ENCODE measurements at places on chromosomes 7 and 10. TPM values are rescaled to one million over a fixed set of nuclear protein-coding genes. Genes with fewer than 3 reads are reported as not detected.

Gene CCDC172
- total RNA-seq = not detected

Gene SLC26A4
- total RNA-seq = 0.17 TPM

Gene SPDYE6
- not detected for total RNA-seq

Gene CCDC186
- 25.7 TPM for total RNA-seq

Gene TCERG1L
- 0.36 TPM for total RNA-seq

Gene MCMBP
- 75.5 TPM for total RNA-seq

Gene TACC2
- total RNA-seq = not detected

Gene CH25H
- not detected for total RNA-seq

Gene ADCY1
- 0.03 TPM for total RNA-seq

Gene ZNF467
- total RNA-seq = 0.83 TPM

Gene DKK1
- not detected for total RNA-seq

Gene GIMAP8
- total RNA-seq = 31.0 TPM

Gene ELN
- total RNA-seq = not detected
